GM12864 (cell line): ENCODE measurements at places on chromosomes 7 and 10.

DNA sequence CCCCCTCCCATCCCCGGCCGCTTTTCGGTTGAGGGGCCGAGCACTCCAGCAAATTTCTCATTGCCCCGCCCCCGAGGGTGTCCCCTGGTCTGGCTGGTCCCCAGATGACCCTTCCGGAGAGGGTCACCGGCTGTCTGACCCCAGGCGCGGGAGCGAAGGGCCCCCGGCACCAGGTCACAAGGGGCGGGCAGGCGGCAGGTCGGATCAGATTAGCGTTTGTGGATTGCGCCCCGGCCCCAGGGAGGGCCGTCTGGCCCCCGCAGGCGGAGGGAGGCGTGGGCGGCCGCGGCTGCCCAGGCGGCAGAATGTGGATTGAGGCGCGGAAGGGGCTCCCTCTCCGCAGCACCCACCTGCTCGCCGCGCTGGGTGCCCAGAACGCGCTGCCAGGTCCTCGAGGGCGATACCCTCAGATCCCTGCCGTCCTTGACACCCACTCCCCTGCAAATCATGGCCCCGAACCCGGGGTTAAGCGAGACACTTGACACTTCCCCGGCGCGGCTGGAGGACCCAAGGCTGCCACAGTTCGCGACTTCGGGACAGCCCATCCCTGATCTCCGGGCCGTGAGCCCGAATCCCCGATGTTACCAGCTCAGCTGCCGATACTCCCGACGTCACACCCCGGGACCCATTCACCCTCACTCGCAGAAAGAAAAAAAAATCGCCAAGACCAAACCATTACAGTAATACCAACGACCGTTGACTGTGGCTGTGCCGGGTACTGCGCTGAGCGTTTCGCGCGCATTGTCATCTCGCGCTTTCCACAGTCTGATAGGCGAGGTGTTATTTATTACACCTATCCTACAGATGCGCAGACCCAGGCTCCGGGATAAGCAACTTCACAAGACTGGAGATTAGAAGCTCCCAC is 953 bp downstream of the NODAL start:
- DNase-seq, result no peak

DNA sequence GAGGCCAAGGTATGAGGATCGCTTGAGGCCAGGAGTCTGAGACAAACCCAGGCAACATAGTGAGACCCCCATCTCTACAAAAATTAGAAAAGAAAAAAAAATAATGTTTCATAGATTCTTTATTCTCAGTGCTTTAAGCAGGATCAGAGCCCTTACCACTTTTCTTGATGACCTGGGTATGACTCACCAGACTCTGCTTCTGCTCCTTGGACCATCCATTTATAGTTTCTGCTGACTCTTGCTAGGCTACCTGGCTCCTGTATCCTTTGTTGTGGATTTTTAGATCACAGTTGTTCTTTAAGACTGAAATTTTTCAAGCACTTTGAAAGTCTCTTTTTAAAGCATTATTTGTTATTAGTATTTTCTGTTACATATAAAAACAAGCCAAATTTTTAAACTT is 411.1 kb downstream of the GFRA1 start:
- no peak for DNase-seq

DNA sequence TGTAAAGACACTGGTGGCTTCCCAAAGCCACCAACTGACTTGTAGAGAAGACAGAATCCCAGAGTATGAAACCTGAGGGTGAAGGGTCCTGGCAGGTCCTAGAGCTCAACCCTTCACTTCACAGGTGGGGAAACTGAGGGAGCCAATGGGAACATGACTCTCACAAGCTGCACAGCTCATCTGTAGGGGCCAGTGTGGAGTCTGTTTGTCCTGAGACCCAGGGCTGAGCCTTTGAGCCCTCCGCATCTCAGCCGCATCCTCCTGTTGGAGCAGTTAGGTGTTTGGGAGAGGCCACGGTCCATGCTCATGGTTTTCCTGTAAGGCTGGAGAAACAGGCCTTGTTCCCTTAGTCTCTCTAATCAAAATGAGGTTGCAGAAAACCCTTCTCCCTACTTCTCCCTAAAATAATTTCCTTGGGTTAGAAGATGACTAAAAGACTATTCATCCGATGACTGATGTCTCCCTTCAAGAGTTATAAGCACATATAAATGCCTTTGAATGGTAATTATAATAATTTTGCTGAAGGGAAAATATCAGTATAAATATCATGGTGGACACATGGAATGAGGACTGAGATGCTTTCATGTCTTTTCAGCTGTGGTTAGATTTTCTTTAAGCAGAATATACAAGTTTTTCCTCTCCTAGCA is 10.3 kb downstream of the HTRA1 start:
- DNase-seq, result no peak

DNA sequence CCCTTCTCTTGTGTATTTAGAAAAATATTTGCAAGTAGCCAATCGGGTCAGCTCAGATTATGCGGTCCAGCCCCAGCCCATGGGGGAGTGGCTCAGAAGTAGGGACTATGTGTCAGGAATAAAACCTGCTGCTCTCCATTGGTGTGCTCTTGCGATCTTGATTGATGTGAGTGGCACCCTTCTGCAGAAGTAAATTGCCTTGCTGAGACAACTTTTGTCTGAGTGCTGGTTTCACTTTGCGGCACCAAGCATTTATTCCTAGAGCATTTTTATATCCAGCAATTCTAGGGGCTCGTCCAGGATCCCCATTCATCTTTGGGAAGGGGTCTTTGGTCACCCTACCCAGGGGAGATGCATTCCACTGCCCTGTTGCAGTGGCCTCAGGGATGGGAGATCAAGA is 26.1 kb upstream of the FAM221A start:
- DNase-seq, result no peak

GRCh38 chr7:105849122-105849855 is 27.1 kb downstream of the ATXN7L1 start:
- DNase-seq, result no peak

- DNase-seq, result no peak
Observed at GRCh38 chr7:50359258-50359994, 54.9 kb downstream of the IKZF1 start.

DNA sequence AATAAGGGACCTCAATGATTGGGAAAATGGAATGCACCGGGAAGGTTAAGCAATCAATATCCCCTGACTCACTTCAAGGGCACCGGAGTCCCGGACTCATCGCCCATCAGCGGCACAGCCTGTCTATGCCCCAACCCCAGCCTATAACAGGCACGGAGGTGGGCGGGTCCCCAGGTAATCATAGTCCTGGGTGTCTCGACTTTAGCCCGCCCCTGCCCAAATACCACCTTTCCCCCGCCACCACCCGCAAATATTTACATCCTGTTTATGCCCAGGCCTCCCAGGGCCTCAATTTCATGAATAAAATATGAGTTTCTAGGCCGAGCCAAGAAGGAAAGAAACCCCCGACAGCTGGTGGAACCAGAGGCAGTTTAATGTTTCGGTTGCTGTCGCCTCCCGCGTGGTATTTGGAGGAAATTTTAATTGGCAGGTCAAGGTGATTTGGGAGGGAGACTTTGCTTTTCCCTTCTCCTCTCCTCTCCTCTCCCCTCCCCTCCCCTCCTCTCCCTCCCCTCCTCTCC is 15.6 kb upstream of the RFC2 start:
- peak; percentile 80 for DNase-seq

DNA sequence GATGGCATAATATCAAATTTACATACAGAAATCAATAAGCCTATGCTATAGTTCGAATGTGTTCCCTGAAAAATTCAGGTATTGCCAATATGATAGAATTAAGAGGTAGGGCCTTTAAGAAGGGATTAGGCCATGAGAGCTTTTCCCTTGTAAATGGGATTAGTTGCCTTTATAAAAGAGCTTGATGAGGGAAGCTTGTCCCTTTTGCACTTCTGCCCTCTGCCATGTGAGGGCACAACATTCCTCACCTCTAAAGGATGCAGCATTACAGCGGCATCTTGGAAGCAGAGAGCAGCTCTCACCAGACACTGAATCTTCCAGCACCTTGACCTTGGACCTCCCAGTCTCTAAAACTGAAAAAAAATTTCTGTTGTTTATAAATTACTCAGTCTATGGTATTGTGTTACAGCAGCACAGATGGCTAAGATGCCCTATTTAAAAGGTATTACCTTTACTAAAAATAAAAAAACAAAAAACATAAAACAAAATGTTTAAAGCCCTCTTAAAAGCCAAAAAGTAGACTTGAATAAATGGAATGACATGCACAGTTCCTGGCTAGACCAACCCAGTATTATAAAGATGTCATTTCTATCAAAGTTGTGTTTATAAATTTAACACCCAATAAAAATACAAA is 909.6 kb downstream of the REEP3 start:
- DNase-seq, result no peak

GRCh38 chr10:50512743-50513416 is 110.9 kb downstream of the SGMS1 start:
- DNase-seq, result peak; percentile 80

DNA sequence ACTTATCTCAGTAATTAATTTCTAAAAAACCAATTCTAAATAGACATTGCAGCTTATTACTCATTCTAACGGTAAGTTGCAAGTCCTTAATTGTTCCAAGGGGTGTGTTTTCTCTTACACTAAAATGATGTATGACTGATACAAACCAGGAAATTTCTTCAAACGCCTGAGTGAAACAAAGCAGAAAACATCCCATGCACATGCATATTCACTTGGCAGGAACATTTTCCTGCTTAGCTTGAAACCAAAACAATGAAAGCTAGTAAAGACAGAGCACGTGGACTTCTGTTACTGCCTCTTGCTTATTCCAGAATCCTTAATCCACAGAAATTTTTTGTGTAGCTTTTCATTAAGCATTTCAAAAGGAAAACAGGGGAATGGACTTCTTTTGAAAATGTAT is 187.7 kb downstream of the MTERF1 start:
- DNase-seq, result no peak

GRCh38 chr7:103855671-103856070 is 133.8 kb downstream of the RELN start:
- no peak for DNase-seq

DNA sequence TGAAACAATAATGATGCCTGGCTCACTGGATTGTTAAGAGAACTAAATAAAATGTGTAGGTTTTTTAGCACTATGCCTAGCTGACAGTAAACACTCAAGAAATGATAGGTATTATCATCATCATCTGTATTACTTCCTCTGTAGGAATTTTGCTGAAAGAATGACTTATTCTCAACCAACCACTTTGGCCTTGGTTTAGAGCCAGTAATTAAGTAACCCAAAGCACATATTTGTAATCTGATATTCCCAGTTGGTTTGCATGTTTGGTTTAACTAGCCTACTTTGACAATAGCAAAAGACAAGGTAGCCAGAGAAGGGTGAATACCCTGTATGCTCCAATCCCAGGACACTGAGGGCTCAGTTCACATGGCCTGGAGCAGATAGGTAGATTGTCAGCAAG is 34.4 kb downstream of the BCAP29 start:
- no peak for DNase-seq

DNA sequence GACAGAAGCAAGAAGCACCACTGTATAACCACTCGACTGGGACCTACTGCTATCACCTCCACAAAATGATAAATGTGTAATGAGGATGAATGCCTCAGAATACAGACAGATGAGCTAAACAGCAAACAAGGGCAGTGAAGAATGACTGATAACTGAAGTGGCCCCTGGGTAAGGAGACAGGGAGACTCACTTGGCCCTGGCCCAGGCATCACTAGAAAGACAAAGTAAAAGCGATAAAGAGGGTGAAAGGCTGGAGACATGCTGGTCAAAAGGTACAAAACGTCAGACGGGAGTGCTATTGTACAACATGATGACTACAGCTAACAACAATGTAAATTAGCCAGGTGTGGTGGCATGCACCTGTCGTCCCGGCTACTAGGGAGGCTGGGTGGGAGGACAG is 27.8 kb upstream of the APBB1IP start:
- DNase-seq, result no peak

DNA sequence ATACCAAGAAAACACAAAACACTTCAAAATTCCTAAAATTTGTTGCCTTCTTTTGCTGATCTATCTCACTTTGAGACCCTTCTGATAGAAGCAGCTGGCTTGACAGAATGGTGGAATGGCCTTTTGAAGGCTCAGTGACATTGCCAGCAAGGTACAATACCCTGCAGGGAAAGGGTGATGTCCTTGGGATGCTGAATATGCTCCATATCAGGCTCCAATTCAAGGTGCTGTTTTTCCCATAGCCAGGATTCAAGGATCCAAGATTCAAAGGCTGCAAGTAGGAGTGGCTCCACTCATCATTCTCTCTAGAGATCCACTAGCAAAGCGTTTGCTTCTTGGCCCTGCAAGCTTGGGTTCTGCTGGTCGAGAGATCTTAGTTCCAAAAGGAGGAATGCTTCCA is 120.4 kb downstream of the USP6NL start:
- no peak for DNase-seq

GRCh38 chr7:125606671-125607070 is 677.0 kb upstream of the POT1 start:
- no peak for DNase-seq

DNA sequence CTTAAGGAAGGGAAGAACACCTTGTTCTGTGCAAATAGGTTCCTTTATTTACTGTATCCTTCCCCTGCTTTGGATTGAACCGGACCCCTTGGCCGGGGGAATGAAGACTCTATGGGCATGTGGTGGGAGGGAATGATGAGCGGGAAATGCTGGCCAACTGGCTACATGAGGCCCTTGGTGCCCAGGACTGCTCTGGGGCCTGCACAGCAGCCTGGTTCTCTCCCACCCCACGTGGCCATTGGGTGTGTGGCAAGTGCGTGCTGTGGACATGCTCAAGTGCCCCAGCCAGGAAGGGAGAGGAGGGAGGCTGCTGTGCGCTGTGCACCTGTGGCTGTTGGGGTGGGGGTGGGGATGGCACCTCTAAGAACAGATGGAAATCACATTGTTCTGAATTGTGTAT is 917.0 kb upstream of the GHITM start:
- no peak for DNase-seq

DNA sequence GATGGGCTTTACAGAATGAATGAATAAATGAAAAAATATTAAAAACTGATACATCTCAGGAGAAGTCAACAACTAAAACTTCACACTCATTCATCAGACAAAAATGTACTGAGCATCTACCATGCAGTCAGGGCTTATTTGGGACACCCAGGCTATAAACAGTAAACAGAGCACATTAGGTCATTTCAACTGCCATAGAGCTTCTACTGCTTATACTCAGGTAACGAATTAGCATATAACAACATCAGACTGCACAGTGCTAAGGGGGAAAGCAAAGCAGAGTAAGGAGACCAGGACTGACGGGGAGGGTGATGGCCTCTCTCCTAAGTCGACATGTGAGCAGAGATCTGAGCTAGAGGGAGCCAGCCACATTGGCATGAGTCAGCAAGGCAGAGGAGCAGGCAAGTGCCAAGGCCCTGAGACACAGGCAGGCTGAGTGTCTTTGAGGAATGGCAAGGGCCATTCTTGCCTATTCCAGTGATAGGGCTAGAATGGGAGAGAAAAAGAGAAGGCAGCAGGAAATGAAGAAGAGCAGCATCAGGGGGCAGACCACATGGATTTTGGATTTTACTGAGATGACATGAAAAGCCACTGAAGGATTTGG is 528.9 kb downstream of the PARD3 start:
- no peak for DNase-seq
